ENCODE measurements at places on chromosomes 1 and 21.

- no peak for DNase-seq
Measured at GRCh38 chr1:157183870-157184269, 45.7 kb upstream of the ETV3 start.

DNA sequence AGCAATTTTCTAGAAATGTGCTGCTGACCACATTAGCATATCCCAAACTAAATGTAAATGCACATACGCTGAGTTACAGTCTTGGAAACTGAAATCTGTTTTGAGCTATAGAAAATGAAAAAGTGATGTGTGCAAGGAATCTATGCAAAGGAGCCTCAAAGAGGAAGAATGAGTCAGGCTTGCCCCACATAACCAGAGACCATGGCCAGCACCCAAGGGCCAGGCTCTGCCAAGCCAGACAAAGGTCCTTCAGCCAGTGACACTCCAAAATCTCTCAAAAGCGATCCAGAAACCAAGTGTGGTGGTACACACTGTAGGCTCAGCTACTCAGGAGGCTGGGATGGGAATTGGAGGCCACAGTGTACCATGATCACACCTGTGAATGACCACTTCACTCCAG, 195.2 kb downstream of the TOMM20 start:
- peak; percentile 50 for DNase-seq

- DNase-seq = no peak
Measured at GRCh38 chr1:163295949-163296348, 25.8 kb upstream of the NUF2 start.

- no peak for DNase-seq
Measured at GRCh38 chr1:3190256-3191041, 121.4 kb downstream of the PRDM16 start.

DNA sequence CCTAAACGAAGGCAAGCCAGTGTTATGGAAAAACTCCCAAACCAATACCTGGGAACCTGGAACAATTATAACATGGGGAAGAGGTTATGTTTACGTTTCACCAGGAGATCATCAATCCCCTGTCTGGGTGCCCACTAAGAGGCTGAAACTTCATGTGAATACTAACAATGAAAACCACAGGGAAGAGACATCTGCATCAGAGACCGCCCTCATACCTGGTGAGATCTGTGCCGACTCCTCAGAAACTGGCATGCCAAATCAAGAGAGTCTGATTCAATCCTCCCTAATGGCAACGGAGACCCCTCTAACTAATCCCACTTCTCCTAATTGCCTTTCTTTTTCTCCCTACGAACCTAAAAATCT, 163.2 kb downstream of the IER5 start:
- no peak for DNase-seq

GRCh38 chr1:50416150-50416527, 7.1 kb downstream of the DMRTA2 start:
- no peak for DNase-seq

GRCh38 chr1:87702455-87702854, 373.8 kb downstream of the LMO4 start:
- DNase-seq = no peak

DNA sequence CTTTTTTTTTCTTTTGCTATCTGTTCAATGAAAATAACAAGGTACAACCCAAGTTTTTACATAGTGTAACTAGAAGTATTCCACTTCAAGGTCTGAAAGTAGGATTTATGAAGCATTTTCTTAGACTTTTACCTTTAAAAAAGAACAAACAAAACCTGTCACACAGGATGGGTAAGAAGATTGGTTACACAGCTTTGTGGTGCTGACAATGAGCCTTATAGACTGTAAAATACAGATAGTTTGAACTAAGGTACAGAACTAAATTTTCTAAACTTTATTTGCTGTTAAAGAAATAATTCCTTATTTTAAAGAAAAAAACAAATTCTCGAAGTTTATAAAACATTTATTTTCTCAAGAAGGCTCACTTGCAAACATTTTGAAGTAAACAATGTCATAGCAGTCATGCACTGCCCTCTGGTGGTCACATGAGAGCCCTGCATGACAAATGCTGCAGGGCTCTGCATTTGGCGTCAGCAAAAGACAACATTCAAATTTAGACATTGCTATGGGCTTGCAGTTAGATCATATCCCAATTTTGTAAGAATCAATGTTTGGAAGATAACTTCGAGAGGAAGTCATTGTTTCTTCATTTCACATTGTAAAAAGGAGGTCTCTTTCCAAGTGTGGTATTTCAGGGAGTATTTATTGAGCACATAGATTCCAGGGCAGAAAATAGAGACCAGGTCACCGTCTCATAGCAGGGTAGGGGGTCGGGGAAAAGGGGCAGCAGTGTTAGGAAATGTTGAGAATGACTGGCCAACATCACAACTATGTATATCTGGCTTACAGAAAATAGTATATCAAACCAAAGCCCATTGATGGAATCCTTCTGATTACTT, 115.3 kb upstream of the FMN2 start:
- peak; percentile 38 for DNase-seq

Data from fibroblast of the conjunctiva (primary cell).